ENCODE measurements at places on chromosomes 7 and 10. TPM values are rescaled to one million over a fixed set of nuclear protein-coding genes. Genes with fewer than 3 reads are reported as not detected.

The ABCB1 gene
- total RNA-seq, result 0.08 TPM

The TBC1D12 gene
- 6.4 TPM for total RNA-seq

The ESYT2 gene
- 118 TPM for total RNA-seq

The FFAR4 gene
- total RNA-seq, result 0.06 TPM

The ITIH5 gene
- total RNA-seq, result 0.05 TPM

The RBM28 gene
- total RNA-seq, result 51.3 TPM

The ATAD1 gene
- total RNA-seq, result 41.7 TPM

The SLC16A9 gene
- 0.13 TPM for total RNA-seq

The XRCC2 gene
- 4.8 TPM for total RNA-seq

The NDUFB8 gene
- total RNA-seq, result 296 TPM

The ZP3 gene
- total RNA-seq, result 19.7 TPM

The SLC35G1 gene
- 8.8 TPM for total RNA-seq

The MALRD1 gene
- not detected for total RNA-seq

The SP4 gene
- 1.3 TPM for total RNA-seq

The PDK4 gene
- total RNA-seq, result 28.0 TPM

The OR2A7 gene
- total RNA-seq, result not detected

The PHYHIPL gene
- 0.53 TPM for total RNA-seq

The CALML3 gene
- not detected for total RNA-seq

The RADIL gene
- 1.6 TPM for total RNA-seq

The ZCCHC24 gene
- total RNA-seq, result 3.0 TPM

The COL17A1 gene
- total RNA-seq, result 1.7 TPM

The TSPAN15 gene
- total RNA-seq, result 102 TPM

The CALHM1 gene
- not detected for total RNA-seq

The BRAF gene
- 6.3 TPM for total RNA-seq

The EFCAB10 gene
- total RNA-seq, result 3.0 TPM

The MRC1 gene
- total RNA-seq, result 0.02 TPM

The AOC1 gene
- total RNA-seq, result 0.02 TPM

The GHRHR gene
- total RNA-seq, result not detected

The FZD8 gene
- total RNA-seq, result 4.7 TPM

The ZNF735 gene
- not detected for total RNA-seq

The HBP1 gene
- total RNA-seq, result 22.5 TPM

The PDE1C gene
- 2.5 TPM for total RNA-seq

The BEND7 gene
- 8.7 TPM for total RNA-seq

The STAG3 gene
- 0.18 TPM for total RNA-seq

The CLDN3 gene
- total RNA-seq, result 3.6 TPM

The GPR15LG gene
- not detected for total RNA-seq

The MRLN gene
- not detected for total RNA-seq

The GNAT3 gene
- not detected for total RNA-seq

The UBE2H gene
- total RNA-seq, result 52.2 TPM

The TSPAN33 gene
- total RNA-seq, result 6.2 TPM

The LMBR1 gene
- 35.9 TPM for total RNA-seq

The SYT15B gene
- 3.6 TPM for total RNA-seq

All from A549 treated with AZD2906 at 1 μM for 4 hours (cell line).